ENCODE measurements at places on chromosomes 5 and 9.

DNA sequence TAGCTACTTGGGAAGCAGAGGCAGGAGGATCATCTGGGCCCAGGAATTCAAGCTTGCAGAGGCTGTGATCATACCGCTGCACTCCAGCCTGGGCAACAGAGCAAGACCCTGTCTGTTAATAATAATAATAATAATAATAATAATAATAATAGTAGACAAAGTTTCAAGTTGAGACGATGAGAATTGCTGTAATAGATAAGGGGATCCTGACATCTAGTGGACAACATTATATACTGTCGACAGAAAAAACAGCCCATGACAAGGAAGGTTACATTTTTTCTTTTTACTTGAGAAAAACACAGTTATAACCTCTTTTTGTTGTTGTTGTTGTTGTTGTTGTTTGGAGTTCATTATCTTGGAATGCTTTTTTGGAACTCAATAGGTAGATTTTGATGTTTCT, 35.3 kb downstream of the NDFIP1 start:
- peak; percentile 68 for DNase-seq

- DNase-seq: no peak
Measured at GRCh38 chr9:1024112-1024511, 26.0 kb upstream of the DMRT2 start.

DNA sequence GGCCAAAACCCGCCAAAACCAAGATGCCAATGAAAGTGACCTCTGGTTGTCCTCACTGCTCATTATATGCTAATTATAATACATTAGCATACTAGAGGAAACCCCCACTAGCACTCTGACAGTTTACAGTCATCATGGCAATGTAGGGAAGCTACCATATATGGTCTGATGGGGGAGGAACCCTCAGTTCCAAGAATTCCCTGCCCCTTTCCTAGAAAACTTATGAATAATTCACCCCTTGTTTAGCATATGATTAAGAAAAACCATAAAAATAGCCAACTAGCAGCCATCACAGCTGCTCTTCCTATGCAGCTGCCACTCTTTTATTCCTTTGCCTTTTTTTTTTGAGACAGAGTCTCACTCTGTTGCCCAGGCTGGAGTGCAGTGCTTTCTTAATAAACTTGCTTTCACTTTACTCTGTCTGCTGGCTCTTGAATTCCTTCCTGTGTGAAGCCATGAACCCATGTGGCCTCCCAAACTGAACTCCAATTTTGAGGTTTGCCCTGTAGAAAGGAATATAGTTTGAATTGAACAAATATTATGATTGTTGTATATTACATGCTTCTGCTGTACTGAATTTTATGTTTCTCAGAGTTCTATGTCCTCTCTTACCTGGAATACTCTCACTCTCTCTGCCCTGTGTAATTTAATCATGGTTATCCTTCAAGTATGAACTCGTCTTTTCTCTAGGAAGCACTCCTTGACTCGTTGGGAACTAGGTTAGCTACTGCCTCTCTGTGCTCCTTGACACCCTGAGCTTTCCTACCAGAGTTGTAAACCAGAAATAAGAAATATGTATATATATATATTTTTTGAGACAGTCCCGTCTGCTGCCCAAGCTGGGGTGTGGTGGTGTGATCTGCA, 59.8 kb downstream of the KIAA1958 start:
- DNase-seq: peak; percentile 65

- DNase-seq: no peak
Measured at GRCh38 chr9:7259544-7260241, 501.9 kb downstream of the KDM4C start.

- DNase-seq: no peak
Measured at GRCh38 chr9:8095672-8096086, 296.1 kb upstream of the DMAC1 start.

DNA sequence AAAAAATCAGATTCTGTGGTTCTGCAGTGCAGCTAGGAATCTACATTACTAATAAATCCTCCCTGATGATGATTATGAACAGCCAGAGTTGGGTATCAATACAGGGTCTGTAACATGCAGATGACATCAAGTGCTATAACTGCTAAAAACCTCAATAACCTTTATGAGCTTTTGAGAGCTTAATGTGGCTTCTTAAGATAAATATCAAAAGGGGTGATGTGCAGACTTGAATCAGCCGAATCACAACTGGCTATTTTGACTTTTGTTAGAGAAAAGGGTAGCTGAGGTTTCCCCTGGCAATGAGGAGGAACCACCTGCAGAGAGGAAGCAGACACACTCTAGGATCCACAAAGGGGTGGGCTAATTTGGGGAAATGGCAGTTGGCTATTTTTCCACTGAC, 30.2 kb downstream of the CAPSL start:
- DNase-seq: no peak

GRCh38 chr5:109030360-109031143, 282.9 kb downstream of the FER start:
- DNase-seq: no peak

- DNase-seq: no peak
Measured at GRCh38 chr5:23164971-23165370, 311.8 kb upstream of the CDH12 start.

DNA sequence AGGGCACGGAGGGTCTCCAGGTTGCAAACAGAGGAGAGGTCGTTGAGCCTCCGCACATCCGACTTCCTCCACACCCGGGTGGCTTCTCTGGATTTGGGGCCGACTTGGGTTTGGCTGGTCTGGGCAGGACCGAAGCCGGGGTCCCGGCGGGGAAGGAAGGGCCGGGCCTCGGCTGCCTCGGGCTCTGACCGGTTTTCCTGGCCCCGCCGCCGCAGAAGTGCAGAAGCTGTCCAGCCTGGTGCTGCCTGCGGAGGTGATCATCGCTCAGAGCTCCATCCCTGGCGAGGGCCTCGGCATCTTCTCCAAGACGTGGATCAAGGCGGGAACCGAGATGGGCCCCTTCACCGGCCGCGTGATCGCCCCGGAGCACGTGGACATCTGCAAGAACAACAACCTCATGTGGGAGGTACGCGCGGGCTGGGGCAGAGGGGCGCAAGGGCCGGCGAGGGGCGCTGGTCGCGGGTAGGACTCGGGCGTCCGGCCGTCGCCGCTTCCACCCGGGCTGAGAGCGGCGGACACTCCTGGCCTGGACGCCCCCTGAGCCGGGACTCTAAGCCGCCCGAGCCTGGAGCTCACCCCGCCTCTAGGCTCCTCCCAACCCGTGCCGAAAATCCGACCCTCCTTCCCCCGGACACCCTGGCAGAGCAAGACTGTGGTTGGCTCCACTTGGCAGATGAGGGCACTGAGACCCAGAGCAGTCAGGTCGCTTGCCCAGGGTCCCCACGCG, 2.2 kb downstream of the PRDM12 start:
- DNase-seq: no peak

- no peak for DNase-seq
Measured at GRCh38 chr9:95373782-95374487, 56.4 kb upstream of the FANCC start.

DNA sequence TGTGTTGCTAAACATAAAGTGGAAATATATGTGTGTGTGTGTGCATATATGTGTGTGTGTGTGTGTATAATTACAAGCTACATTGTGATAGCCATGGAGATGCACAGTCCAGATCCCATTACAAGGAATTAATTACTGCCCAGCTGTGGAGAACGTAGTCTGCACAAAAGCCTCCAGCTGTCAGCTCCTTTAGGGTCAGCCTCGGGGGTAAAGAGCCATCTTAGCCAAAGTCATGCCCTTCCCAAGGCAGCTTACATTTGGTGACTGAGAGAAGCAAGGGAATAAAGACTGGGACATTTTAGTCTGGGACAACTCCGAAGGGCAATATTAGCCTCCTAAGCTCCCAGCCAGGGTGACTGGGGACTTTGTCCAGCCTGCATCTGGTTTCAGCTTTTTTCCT, 21.9 kb upstream of the FOCAD start:
- no peak for DNase-seq

- no peak for DNase-seq
Measured at GRCh38 chr9:2059274-2059929, 44.3 kb downstream of the SMARCA2 start.

DNA sequence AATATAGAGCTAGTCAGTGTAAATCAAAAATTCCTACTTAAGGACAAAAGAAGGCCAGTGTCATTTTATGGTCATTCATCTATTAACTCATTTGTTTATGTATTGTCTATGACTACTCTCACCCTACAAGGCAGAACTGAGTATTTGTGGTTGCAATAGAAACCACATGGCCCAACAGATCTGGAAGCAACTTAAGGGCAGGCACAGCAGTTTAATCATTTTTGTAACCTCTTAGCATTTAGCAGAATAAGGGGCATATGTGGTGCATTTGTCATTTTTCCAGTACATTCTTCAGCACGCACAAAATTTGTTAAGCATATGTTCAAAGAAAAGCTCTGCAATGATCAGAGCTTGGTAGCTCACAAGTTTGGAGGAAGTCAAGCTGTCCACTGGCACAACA, 1.1 kb downstream of the FKBP15 start:
- no peak for DNase-seq

DNA sequence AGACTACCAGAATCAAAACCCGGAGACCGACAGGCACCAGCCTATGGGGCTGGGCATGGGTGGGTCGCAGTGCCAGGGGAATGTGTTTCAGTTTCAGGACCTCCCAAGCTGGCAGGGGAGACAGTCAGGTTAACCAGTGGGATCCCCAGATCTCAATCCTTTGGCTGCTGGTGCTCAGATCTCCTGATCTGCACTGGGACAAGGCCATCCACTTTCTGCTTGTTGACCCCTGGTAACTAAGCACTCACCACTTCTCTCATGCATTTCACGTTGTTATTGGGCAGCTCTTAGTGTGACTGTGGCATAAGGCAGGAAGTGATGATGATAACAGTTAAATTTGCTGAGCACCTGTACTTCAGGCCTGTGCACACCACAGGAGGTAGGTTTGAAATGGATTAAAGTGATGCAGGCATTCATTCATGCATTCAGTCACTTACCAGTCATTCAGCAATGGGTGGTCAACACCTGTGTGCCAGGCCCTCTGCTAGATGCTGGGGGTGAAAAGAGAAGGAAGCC, 42.1 kb upstream of the STXBP1 start:
- no peak for DNase-seq

DNA sequence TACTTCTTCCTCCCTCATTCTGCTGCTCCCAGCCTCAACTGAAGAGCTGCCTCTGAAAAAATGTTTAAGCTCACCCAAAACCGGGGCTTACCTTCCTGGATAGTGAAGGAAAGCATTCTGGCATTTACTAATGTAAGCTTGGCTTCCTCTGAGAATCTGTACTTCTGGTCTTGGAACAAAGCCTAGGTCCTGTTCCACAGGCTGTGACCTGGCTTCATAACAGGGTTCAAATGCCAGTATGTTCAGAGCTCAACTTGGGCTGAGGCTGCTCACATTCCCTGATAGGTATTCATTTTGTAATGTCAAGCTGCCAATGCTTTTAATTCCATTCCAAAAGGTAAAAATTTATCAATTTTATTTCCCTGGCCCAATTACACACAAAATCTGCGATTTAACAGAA, 411.7 kb upstream of the KCNN2 start:
- DNase-seq: no peak

DNA sequence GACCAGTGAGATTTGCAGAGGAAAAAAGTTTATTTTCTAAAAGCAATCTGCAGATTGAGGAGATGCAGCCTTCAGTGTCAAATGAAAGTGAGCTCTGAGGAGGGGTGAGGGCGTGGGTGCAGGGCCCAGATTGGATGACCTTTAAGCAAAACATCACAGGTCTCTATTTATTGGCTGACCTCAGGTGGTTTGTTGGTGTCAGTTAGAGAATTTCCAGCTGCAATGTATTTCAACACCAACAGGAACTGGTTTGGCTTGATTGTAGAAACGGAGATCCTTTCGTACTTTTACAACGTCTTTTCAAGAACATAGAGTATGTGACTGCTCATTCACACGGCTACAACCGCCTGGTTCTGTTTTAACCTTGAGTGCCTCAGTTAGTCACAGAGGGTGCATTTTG, 1069.1 kb downstream of the EFNA5 start:
- DNase-seq: no peak

DNA sequence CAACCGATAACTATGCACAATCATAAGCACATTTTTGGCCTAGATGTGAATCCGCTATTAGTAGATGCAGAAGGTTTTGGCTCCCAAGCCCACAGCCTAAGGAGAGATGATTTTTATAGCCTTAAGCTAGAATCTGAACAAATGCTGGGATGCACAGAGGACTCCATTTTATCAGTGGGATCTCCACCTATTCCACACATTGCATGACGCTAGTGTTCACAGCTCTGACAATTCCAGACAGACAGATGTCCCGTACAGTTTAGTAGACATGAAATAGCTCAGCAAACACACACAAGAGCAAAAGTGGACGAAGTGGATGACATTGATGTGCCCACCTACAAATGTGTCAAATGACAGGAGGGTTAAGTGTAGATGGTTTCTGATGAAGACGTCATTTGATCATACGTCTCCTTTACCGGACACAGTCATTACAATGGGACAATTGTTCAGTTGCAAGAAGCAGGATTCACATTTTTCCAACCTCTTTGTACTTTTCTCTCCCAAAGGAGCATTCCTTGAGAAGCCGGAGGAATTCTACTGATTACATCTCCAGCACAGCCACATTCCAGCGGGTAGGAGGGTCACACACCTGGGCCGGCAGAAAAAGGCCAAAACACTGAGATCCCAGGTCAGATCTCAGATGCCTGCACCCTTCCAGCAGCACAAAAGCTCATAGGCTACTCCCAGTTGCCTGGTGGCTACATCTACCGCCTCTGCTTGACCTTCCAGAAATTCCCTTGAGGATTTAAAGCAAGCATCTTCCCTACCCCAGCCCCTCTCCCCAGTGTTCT, 202.4 kb downstream of the SLIT3 start:
- DNase-seq: no peak

GRCh38 chr5:31738199-31738598, 99.3 kb downstream of the PDZD2 start:
- DNase-seq: no peak

DNA sequence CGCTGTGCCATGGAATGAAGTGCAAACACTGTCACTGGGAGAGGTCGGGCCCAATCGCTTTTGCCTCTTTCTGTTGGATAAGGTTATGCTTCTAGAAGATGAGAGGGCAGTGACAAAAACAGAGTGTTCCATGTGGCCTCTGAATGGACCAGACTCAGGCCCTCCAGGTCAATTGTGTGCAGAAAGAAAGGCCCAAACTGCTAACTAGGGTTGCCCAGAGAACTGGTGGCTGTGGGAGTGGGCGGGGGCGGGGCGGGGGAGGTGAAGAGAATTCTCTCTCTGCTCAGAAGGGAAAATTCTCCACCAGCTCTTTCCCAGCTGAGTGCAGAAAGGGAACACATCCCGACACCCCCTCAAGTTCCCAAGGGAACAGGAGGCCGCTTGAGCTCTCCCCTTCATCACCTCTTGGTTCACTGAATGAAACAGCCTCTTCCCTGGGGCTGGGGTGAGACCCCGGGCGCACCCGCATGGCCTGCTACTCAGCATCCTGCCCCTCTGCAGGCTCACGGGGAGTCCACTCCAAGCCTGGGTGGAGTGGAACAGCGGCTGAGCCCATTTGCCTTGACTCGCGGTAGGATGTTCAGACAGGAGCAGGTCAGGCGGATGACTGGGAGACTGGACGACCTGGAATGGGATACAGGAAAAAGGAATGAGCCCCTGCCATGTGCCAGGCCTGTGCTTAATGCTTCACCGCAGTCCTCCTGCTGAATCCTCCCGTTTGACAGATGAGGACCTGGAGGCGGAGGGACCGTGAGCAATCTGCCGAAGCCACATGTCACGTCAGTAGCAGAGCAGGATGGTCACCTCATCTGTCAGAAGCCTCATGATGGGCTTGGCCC, 93.8 kb upstream of the FANCC start:
- no peak for DNase-seq

- DNase-seq: peak; percentile 12
Measured at GRCh38 chr9:27701016-27701415, 127.7 kb upstream of the C9orf72 start.

GRCh38 chr5:167049043-167049663, 1242.3 kb upstream of the WWC1 start:
- DNase-seq: peak; percentile 15
